Central memory CD4-positive, alpha-beta T cell (primary cell): ENCODE measurements at places on chromosomes 6 and 20.

- no peak for DNase-seq
Measured at GRCh38 chr6:129050086-129050485, 167.1 kb downstream of the LAMA2 start.

- DNase-seq: no peak
Measured at GRCh38 chr6:111921103-111921502, 47.9 kb upstream of the FYN start.

DNA sequence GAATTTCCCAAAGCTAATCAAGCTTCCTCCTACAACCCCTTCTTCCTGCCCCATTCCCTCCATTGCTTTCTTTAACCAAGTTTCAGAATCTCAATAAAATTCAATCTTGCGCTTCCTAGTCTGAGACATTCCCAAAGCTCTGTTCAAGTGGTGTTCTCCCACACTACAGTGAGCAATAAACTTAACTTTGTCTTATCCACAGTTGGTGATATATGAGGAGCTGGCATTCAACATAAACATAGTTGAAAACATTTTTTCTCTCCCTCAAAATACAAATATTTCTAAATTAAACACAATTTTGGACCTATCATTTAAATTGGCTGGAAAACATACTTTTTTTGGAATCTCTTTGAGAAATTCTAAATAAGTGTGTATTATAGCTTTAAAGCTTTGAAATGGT, 129.7 kb upstream of the HMGCLL1 start:
- no peak for DNase-seq

DNA sequence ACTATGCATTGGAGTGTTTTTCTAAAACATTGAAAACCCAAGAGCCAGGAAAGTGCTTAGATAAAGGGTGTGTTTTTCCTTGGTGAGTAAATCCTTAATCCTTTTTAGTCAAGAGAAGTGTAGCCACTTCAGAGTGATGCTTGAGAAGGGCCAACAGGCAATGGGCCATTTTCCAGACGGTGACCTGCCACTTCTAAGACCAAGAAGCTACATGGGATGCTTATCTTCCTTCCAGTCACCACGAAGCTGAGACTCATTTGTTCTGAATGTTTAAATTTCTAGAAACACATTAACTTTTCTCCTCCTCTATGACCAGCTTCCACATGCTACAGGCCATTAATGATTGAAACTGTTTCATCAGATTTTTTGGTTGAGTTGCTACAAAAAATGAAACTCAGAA, 34.4 kb upstream of the NHSL1 start:
- no peak for DNase-seq

DNA sequence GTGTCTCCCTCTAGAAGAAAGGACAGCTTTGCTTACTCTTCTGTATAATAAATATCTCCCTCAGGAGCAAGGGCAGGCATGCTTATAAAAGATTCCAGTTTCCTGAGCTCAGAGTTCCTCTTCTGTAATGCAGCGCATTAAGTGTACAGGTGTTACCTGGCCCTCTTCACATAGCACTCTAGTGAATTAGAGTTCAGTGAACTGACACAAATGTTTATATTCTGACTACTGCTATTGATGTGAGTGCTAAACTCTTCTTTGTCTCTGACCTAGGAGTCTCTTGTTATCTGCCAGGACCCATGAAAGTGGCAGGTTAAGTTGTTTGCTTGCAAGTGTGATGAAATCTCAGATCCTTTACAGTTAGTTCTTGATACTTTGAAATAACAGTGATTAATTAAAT, 33.5 kb downstream of the CYB5R4 start:
- DNase-seq: no peak
